ENCODE measurements at places on chromosomes 6 and 20.

GRCh38 chr6:73898599-73898998 is 202.6 kb downstream of the CD109 start:
- no peak for DNase-seq

GRCh38 chr6:54057058-54057457 is 54.2 kb upstream of the MLIP start:
- DNase-seq, result no peak

- DNase-seq, result no peak
These were observed 72.3 kb upstream of the NCOA3 start for GRCh38 chr20:47429409-47429808.

DNA sequence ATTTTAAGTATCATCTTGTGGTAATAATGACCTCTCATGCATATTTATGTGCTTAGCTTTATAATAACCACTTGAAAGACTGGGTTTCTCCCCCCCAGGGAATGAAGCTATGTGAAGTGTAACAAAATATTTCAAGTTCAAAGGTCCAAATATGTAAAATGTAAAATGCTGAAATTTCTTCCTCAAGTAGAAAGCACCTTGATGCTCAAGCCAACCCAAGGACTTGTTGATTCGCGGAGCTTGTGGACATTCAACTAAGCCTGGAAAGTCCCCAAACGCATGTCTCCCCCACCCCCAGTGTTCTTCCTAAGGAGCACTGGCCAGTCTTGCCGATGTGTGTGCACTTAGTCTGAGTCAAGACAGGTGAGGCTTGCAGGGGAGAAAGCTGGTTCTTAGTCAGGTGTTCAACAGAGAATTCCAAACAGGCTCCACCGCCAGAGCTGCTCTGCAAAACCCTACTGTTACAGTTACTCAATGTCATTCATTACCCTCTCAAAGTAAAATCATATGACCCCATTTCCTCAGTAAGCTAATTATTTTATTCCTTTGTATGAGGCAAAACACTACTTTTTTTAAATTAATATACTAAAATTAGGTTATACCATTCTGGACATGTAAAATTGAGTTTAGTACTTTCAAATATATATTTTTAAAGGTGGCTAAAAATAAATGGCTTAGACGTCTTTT is 46.9 kb upstream of the QKI start:
- DNase-seq, result no peak

- DNase-seq, result no peak
These were observed 33.2 kb downstream of the HLA-DRA start for GRCh38 chr6:32472781-32473375.
